Smooth muscle cell of the pulmonary artery (primary cell): ENCODE measurements at places on chromosomes 4 and X. TPM values are rescaled to one million over a fixed set of nuclear protein-coding genes. Genes with fewer than 3 reads are reported as not detected.

Gene IRS4
- not detected in 2 replicates for total RNA-seq

Gene GATA1
- not detected in 2 replicates for total RNA-seq

Gene RBMX2
- 16.4 and 17.5 TPM in 2 replicates for total RNA-seq

Gene CNKSR2
- total RNA-seq = 0.66 and 0.85 TPM in 2 replicates

Gene RHOXF2
- not detected in 2 replicates for total RNA-seq

Gene FABP2
- total RNA-seq = not detected in 2 replicates

Gene IQCM
- not detected in 2 replicates for total RNA-seq

Gene GCNA
- total RNA-seq = 2.9 and 3.1 TPM in 2 replicates

Gene CDKL2
- 0.39 and 2.3 TPM in 2 replicates for total RNA-seq

Gene TCP11X2
- total RNA-seq = not detected in 2 replicates

Gene NPY5R
- total RNA-seq = 0.10 and 1.3 TPM in 2 replicates
